ENCODE measurements at places on chromosomes 11 and 22.
A peak's percentile ranks its signal among the peaks of the same experiment; 100 is the strongest.

DNA sequence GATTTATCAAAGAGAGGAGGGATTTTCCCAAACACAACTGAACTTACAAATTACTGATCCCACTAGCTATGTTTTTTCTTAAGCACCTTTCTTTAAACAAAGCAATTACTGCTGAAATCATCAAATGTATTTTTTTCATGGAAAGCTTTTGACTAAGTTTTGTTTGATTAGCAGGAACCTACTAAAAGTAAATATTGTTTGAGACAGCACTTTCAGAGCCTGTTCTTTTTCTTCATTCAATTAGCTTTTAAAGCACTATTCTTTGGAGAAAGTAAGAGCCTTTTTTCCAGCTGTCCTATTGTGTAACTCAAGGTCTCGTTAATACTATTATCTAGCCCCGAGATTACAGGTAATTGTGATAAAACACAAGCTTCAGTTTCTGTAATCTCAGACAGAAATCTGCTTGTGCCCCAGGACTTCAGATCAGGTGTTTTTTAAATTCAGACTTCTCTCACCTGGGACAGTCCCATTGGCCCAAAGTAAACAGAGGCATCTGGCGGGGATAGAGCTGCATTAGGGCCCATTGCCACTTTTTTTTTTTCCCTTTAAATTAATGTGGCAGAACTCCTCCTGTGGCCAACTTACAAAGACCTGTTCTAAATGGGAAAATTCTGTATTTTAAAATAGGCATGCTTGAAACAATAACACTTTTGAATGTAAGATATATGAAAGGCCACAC, 11.0 kb downstream of the CSTPP1 start:
- DNase-seq = no peak

DNA sequence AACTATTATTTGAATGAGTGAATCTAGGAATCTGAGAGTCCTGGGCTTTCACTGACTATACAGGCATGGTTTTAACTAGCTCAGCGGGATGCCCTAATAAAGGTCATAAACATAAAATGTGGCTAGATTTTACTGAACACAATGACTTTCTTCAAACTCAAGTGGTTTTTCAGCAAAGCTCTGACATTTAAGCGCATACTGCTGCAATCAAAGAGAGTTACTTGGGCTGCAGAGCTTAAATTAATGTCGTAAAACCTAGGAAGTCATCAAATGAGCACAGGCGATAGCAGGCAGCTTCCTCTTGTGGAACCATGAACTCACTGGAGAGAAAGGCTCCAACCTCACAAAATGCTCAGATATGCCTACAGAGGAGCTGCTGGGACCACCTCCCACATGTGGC, 6.7 kb downstream of the CSNK2A3 start:
- no peak for DNase-seq

DNA sequence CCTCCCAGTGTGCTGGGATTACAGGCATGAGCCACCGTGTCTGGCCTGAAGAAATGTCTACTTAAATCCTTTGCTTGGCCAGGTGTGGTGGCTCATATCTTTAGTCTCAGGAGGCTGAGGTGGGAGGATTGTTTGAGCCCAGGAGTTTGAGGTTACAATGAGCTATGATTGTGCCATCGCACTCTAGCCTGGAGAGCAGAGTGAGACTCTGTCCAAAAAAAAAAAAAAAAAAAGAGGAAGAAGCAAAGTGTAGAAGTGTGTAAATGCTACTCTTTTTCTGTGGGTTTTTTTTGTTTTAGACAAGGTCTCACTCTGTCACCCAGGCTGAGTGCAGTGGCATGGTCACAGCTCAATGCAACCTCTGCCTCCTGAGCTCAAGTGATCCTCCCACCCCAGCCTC, 6.4 kb upstream of the ATG16L2 start:
- no peak for DNase-seq

DNA sequence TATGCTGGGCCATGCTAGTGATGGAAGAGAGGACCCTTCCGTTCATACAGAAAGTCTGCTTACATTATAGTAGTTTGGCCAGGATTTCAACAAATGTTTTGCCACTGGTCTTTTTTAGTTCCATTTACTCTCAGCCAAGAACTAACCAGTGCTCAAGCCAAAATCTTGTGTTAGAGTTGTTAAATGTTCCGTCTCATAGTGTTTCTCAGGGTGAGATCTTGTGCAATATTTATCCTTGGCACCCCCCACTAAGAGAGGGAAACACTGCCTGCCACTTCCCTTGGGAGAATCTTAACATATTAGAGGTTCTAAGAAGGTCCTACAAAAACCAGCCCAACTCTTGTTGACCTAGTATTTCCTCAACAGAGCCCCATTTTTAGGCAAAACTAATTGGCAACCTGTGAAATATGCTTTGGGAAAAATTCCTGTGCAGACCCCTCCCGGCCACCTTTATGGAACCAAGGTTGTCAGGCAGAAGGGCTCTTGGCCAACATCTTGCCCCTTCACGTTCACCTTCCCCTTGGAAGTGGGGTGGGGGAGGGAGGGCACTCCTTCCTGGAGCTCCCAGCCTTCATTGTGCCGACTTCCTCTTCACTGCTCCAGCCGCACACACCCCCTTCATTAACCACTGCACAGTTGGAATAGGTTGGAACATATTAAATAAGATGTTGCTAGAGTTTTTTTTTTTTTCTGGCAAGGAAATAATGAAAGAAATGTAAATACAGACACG, 173.2 kb upstream of the SORL1-AS1 start:
- no peak for DNase-seq

DNA sequence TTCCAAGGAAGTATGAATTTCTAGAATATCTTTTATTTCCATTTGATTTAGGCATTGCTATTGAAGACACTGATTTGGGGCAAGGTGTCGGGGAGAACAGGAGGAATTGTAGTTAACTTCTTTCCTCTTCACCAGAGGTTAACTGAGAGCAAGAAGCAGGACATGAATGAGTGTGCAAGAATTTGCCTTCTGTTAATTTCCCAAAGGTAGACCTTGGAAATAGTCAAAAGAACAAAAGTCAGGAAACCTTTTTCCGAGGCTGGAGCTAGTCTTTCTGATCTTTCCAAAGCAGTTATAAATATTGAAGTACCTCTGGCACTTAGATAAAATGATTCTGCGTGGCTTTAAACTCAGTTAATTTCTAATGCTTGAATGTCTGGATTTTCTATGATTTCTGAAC, 66.9 kb downstream of the MTMR3 start:
- no peak for DNase-seq

DNA sequence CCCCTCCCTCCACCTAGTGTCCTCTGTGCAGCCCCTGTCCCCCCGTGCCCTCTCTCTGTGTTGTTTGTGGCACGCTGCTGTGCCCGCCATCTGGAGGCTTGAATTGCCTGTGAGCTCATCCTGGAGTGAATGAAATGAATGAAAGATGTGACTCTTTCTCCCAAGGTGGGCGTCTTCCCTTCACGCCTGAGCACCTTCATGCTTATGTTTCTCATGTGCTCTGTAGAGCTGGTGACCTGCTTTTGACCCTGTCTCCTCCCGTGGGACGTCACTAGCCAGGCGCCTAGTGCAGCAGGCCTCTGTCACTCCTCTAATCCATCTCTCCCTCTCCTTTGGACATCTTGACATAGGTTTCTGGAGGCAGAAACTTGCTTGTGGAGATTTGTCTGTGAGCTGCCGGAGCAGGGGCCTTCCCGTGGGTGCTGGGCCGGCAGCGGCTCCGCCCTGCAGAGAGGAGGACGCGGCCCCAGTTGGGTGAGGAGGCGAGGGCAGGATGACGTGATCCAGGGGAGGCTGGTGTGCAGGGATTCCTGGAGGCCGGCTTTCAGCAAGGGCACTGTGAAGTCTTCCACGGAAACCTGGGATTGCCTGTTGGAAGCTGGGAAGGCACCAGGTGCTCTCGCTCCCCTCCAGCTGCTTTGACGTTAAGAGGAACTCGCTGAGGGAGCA, 40.6 kb downstream of the MUC6 start:
- no peak for DNase-seq

DNA sequence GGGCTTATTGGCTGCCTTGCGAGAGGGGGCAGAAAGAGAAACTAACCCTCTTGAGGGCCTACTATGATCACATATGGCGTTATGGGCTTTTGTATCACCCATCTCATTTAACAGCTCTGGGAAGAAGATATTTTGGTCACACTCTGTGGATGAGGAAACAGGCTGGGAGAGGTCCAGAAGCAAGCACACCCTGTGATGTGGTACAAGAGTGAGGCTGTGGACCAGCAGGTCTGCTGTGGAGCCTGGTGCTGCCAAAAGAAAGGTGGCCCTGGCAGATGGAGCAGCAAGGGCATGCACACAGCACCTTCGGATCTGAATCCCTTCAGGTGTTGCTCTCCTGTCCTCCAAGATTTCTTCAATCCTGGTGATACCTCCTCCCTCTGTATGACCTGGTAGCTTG, 64.1 kb downstream of the KCNC1 start:
- no peak for DNase-seq

GRCh38 chr22:29871684-29872083, 11.3 kb upstream of the MTMR3 start:
- DNase-seq = no peak

- no peak for DNase-seq
Measured at GRCh38 chr11:132751516-132752250, 780.6 kb downstream of the OPCML start.

DNA sequence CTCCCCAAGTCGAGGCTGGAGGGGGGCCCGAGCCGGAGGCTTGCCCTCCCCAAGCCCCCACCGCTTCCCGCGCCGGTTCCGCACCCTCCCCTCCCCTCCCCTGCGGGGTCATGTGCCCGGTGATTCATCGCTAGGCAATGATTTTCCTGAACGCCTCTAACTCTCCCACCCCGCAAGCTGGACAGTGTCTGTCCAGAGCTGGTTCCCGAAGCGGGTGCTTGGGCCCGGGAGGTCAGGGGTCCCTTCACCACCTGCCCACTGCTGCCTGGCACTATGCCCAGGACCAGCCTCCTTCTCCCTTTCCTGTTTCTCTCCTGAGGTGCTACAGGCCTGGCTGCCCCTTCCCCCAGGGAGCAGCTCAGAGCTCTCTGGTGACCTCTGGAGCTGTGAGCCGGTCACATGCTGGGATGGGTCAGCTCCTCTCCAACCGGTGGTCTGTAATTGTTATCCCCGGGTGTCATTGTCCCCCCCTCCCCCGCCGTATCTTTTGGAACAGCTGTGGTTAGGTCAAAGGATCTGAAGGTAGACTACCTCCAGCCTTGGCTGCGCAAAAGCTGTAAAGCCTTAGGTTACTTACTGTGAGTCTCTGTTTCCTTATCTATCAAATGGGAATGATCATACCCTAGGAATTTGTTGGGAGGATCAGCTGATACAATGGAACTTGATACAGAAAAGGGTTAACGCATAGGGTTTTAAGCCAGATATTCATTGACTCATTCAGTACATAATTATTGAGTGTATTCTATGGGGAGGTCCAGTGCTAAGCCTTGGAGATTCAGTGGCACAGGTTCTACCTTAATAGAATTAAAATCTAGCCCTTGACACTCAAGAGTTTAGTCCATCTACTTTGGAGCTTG, 753 bp downstream of the STX3 start:
- DNase-seq = peak; percentile 69

DNA sequence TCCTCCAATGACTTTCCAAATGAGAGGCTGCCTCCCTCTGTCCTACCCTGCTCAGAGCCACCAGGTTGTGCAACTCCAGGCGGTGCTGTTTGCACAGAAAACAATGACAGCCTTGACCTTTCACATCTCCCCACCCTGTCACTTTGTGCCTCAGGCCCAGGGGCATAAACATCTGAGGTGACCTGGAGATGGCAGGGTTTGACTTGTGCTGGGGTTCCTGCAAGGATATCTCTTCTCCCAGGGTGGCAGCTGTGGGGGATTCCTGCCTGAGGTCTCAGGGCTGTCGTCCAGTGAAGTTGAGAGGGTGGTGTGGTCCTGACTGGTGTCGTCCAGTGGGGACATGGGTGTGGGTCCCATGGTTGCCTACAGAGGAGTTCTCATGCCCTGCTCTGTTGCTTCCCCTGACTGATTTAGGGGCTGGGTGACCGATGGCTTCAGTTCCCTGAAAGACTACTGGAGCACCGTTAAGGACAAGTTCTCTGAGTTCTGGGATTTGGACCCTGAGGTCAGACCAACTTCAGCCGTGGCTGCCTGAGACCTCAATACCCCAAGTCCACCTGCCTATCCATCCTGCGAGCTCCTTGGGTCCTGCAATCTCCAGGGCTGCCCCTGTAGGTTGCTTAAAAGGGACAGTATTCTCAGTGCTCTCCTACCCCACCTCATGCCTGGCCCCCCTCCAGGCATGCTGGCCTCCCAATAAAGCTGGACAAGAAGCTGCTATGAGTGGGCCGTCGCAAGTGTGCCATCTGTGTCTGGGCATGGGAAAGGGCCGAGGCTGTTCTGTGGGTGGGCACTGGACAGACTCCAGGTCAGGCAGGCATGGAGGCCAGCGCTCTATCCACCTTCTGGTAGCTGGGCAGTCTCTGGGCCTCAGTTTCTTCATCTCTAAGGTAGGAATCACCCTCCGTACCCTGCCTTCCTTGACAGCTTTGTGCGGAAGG, 2.9 kb downstream of the APOC3 start:
- DNase-seq = no peak

GRCh38 chr22:47139790-47140119, 377.3 kb downstream of the TBC1D22A start:
- DNase-seq = no peak
